Nucleus accumbens (tissue), 56 donors: ENCODE measurements at places on chromosomes 5 and 9.
A peak's percentile ranks its signal among the peaks of the same experiment; 100 is the strongest.

GRCh38 chr9:109934136-109934856 is 154.3 kb downstream of the PALM2AKAP2 start:
- no peak for DNase-seq

DNA sequence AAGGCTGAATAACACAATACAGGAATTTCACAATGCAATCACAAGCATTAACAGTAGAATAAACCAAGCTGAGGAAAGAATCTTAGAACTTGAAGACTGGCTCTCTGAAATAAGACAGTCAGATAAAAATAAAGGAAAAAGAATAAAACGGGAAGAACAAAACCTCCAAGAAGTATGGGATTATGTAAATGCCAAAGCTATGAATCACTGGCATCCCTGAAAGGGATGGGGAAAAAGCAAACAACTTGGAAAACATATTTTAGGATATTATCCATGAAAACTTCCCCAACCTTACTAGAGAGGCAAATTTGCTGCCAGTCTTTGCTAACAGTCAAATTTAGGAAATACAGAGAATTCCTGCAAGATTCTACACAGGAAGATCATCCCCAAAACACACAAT is 157.9 kb downstream of the ALDH1A1 start:
- no peak for DNase-seq

GRCh38 chr5:43839218-43839617 is 236.2 kb downstream of the NNT start:
- DNase-seq = no peak

GRCh38 chr5:89948977-89949376 is 460.6 kb downstream of the CETN3 start:
- DNase-seq = no peak

DNA sequence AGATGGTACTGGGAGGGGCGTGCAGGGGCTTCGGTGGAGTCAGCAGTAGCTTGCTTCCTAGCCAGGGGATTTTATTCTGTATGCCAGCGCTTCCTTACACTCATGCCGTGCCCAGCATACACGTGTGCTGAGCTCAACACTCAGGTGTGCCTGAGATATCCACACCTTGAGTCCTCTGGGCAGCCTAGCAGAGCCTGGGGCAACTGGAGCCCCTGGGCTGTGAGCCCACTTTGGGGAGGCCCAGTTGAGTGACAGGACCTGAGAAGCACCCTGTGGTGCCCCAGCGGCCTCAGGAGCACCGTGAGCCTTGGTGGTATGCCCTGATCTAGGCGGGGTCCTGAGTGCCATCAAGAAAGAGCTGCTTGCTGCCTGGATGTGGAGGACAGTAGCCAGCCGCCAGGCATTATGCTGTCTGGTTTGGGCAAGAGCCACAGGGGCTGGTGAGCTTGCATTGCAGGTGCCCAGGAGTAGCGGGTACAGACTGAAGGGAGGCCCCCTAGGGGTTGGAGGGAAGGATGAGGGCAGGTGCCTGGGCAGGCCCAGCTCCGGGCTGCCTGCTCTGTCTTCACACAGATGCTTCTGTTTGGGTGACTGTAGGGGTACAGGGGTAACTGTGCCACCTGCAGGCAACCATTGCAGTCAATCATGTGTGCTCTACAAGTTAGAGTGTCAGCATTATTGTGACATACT is 42.9 kb downstream of the BNIP1 start:
- no peak for DNase-seq

DNA sequence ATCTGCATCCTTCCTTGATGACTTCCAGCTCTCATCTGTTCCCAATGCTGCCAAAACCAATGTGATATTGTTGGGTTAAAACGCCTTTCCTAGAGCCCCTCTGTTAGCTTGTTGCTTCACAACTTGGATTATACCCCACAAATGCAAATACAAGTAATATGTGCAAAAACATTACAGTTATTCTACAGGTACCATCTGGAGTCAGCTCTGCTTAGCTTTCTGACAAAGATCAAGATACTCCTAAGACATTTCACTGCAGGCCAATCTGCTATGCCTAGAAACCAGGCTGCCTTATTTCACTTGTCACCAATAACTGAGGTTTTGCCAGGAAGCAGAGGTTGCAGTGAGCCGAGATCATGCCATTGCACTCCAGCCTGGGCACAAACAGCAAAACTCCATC is 36.9 kb upstream of the ACO1 start:
- DNase-seq = no peak

- no peak for DNase-seq
Measured at GRCh38 chr5:6082685-6083084, 295.7 kb downstream of the MED10 start.

DNA sequence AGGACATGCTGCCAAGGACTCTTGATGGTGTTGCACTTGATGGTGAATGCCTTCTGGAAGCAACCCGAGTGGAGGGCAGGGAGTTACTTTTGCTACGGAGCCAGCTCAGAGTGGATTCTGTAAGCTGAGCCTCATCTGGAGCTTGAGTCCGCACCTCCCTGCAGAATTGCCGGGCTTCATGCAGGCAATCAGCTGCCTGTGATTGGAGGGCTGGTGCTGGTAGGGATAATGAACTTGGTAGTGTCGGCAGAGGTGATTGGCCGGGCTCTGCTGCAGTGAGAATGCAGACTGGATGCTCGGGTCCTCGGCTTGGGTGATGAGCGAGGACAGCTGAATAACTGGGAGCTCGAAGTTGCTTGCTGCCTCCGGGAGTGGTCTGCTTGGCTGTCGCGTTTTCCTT is 23.1 kb downstream of the SLC25A25 start:
- peak; percentile 78 for DNase-seq

DNA sequence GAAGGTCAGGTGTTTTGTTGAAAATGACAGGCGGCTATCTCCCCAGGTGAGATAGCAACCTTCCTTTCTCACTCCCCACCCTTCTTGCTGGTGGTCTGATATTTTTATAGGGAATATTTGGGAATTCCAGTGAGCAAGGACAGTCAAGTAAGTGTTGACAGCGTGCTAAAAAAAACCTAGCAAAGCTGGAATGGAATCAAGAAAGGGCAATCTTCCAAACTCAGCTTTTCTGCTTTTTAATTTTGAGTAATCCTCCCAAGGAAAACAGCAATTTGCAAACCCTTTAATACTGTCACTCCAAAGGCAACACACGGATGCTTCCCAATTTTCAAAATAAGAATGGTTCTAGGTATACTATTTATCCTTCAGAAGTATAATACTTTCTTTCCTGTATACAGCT is 143.7 kb upstream of the PCA3 start:
- DNase-seq = no peak

DNA sequence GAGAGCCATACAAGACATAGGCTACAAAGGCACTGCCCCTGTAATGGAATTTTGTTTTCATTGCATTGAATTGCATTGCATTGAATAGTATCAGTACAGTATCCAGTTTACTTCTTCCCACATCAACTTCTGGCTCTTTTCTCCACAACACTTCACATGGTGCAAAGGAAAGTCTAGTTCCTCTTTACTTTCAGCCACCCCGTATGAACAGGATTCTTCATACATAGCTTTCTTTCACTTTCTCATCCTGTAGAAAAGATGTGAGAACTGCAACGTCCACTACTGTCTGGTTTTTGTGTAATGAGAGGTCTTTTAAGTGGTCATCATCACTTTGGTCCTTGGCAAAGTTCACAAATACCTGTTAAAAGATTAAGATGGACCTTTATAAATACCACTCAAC is 20.2 kb downstream of the NIPSNAP3B start:
- no peak for DNase-seq

GRCh38 chr9:73371801-73372200 is 220.1 kb downstream of the ANXA1 start:
- no peak for DNase-seq

GRCh38 chr5:141543053-141543452 is 54.2 kb downstream of the PCDHGC5 start:
- no peak for DNase-seq

- DNase-seq = no peak
Measured at GRCh38 chr9:107270082-107270481, 13.0 kb upstream of the RAD23B start.

DNA sequence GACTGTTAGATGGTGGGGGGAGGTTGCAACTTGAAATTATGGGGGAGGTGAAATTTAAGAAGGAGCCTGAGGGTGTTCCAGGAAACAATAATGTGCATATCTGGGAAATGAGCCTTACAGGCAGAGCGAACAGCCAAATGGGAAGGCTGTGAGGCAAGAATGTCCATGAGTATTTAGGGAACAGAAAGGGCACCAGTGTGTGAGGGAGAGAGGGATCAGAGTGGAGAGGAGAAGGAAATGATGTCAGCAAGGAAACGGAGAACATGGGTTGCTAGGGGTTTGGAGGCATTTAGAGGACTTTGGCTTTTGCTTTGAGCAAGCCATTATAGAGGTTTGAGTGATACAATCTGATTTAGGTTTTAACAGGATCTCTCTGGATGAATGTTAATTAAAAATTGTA is 285.4 kb downstream of the TLE4 start:
- no peak for DNase-seq

- DNase-seq = no peak
Measured at GRCh38 chr5:87302061-87302460, 34.4 kb downstream of the RASA1 start.

- no peak for DNase-seq
Measured at GRCh38 chr5:111227226-111227782, 3.1 kb downstream of the CAMK4 start.

DNA sequence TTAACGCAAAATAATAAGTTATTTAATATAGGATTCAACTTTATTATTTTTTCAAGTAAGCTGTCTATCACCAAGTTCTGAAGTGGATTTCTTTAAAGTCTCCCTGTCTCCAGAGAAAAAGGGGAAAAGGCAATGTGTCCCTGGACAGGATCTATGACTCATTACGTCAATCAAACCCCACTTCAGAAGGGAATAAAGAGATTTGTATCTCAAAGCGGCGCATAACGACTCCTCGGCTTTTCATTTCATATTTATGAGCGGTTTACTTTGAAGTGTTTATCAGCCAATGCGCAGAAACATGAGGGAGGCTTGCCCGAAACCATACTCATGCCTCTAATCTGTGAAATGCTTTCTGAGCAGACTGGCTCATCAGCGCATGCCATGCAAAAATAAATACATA is 938.6 kb upstream of the WWC1 start:
- no peak for DNase-seq

- DNase-seq = no peak
Measured at GRCh38 chr9:130128733-130129431, 43.3 kb upstream of the NCS1 start.

DNA sequence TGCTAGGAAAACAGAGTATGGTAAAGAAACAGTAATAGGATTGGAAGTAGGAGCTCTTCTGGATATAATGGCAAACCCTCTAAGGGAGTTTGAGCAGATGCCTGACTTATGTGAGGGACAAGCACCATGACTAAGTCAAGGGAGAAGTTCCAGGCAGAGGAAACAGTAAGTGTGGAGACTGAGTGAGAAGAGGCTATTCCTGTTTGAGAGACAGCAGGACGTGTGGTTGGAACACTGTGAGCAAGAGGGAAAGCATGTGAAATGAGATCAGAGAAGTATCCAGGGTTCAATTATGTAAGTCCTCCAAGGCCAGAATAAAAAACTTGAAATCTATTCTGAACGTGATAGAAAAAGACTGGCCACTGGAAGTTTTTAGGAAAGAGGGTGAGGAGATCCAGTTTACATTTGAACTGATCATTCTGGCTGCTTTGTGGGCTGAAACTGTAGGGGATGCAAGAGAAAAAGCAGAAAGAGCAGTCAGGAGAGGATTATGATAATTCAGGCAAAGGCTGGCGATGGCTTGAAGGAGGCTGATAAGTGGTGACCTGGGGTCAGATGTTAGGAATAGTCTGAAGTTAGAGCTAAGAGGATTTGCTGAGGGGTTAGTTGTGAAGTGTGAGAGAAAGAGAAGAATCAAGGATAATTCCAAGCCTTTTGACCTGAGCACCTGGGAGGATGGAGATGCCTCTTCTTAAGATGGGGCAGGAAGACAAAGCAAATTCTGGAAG is 19.2 kb downstream of the DMAC1 start:
- DNase-seq = no peak

- DNase-seq = no peak
Measured at GRCh38 chr5:5271786-5272321, 131.7 kb downstream of the ADAMTS16 start.

DNA sequence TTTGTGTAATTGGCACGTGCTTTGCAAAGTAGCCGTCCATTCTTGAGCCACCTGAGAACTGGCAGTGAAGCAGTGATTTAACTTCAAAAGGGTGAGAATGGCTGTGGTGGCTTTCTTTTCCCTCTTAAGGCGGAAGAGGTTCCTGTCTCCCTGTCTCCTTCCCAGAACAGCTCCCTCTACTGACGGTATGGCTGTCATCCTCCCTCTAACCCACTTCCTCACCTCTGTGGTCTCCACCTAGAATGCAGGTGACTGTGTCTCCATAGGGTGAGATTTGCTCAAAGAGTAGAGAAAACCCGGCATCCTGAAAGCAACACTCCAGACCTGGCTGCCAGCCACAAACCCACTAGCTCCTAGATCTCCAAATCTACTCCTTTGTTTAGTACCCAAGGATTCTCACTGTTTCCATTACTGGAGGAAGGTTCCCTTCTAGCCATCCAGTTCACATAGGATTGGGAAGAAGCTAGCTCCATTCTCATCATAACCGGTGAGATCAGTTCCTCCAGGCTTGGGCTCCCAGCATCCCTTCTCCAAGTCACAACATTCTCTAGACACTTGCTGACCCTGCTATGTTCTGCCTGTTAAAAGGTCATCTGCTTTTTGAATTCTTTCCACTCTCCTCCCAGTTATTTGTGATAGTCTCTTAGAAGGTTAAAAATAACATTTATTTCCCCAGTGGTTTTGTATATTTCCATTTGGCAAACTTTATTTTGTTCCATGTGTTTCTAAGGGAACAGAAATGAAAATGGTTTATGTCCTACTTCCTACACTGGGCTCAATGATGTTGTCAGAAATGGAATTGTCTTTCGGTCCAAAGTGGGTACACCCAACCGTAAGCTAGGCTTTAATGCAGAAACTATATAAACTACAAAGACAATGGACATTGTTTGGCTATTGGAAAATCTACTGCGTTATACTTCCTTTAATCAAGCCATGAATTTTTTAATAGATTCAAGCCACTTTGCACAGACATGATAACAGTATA is 269.4 kb downstream of the CWC27 start:
- DNase-seq = no peak

DNA sequence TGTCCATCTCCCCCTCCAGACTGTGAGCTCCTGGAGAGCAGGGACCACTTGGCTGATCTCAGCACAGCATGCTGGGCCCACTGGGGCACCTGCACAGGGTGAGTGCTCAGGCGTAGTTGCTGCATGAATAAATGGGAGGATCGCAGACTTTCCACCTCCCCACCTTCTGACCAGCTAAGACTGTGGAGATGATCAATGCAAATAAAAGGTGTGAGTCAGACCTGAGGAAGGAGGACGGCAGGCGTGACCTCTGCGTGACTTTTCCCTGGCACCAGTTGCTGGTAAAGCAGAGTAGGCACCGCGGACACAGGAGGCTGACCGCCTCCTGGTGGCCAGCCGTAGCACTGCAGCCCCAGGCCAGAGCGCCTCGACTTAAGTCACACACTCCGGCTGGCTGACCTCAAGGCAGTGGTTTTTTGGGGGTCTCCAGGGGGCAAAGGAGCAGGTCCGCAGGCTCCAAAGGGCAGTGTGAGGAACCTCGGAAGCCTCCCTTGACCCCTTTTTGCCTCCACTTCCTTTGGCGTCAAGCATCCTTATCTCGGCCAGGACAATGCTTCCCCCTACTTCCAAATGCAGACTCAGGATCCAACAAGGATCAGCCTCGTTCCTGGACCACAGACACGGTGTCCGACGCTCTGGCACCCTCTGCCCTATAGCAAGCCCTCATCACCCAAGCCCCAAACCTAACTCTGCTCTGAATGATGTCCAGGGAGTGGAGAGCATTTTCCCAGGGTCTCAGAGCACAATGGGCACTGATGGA is 12.7 kb upstream of the TDRD7 start:
- DNase-seq = peak; percentile 12
